Activated naive CD4-positive, alpha-beta T cell treated with Interleukin-2 at 50 U/mL for 16 hours (primary cell): ENCODE measurements at places on chromosomes 7 and 10.
A peak's percentile ranks its signal among the peaks of the same experiment; 100 is the strongest.

GRCh38 chr7:48168159-48168558 lies 3.1 kb upstream of the ABCA13 start:
- no peak for DNase-seq

- no peak for DNase-seq
Measured at GRCh38 chr7:74104702-74105101, 21.1 kb downstream of the LIMK1 start.

DNA sequence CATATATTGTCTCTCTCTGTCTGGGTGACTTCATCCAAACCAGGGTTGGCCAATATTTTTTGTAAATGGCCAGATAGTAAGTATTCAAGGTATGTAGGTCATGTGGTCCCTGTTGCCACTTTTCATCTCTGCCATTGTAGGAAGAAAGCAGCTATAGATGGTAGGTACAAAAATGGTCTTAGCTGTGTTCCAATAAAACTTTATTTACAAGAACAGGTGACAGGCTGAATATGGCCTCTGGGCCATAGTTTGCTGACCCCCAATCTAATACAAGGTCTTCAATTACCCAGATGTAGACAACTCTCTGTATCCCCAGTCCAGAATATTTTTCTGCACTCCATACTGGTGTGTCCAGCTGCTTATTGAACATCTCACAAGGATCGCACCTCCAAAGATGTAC lies 166.2 kb upstream of the FZD8 start:
- no peak for DNase-seq

DNA sequence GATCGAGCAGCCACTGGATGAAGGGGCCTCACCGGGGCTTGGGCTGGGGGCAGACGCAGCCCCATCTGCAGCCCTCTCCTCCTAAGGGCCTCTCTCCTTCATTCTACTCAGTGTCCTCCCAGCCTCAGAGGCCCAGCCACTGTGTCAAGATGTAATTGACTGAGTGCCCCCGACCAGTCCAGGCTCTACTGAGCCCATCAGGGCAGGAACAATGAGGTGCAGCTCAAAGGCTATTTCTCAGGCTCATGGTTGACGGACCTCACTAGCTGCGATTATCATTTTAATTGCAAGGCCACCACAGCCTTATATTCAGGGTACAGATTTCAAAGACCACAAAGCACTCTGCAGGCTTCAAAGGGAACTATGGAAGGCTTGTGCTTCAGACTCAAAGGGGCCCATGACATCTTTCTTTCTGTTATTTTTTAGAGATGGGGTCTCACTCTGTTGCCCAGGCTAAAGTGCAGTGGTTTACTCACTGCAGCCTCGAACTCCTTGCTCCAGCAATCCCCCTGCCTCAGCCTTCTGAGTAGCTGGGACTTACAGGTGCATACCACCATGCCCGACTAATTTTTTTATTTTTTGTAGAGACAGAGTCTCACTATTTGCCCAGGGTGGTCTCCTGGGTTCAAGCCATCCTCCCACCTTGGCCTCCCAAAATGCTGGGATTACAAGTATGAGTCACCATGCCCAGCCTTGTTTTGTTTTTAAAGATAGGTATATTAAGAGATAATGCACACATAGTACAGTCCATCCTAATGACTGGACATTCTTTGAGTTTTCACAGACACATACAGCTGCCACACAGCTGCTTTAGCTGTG lies 23.7 kb downstream of the SLC29A3 start:
- no peak for DNase-seq

- no peak for DNase-seq
Measured at GRCh38 chr10:77987671-77988255, 41.6 kb downstream of the POLR3A start.

DNA sequence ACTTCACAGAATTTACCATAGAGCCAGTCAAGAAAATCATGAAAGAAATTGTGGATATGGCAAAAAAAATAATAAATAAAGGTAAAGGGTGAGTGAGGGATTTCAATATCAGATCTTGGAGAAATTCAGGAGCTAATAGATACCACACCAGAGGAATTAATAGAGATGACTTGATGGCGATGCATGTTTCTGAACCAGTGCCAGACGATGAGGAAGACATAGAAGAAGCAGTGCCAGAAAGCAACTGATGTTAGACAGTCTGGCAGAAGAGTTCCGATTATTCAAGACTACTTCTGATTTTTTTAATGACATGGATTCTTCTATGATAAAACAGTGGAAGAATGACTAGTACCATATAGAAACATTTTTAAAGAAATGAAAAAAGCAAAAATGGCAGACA lies 314.7 kb downstream of the BICC1 start:
- DNase-seq = no peak

DNA sequence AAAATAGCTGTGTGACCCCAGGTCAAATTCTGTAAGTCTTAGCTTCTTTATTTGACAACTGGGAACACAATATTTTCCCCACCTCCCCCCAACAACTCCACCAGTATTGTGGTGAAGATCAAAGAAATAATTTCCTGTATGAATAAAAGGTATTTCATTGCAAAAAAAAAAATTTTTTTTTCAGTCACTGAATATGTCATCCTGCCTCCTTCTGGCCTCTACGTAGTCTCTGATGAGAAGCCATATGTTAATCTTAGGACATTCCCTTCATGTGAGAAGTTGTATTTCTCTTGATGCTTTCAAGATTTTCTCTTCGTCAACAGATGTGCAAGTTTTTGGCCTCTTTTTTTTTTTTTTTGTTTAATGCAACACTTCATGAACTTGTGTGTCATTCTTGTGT lies 33.0 kb downstream of the ZNF33A start:
- no peak for DNase-seq

GRCh38 chr7:155788616-155789000 lies 23.7 kb downstream of the SHH start:
- no peak for DNase-seq

GRCh38 chr10:71060476-71061426 lies 151.6 kb upstream of the UNC5B start:
- no peak for DNase-seq

DNA sequence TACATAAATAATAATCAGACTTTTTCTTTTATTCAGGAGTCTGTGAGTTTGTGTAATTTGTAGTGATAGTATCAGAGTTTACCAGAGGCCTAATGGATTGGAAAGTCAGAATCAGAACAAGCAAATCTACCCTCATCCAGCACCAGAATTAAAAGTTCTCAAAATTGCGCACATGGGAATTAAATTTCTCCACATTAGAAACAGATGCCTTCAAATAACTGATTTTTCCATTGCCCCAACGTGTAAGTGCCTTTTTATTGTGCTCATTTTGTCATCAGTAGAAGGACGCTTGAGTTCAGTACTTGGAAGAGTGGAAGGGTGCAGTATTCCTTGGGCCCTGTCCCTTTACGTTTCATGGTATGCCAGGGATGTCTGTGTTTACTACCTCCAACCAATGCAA lies 32.8 kb downstream of the BICC1 start:
- no peak for DNase-seq

GRCh38 chr7:12237007-12237406 lies 25.9 kb downstream of the TMEM106B start:
- DNase-seq = no peak

DNA sequence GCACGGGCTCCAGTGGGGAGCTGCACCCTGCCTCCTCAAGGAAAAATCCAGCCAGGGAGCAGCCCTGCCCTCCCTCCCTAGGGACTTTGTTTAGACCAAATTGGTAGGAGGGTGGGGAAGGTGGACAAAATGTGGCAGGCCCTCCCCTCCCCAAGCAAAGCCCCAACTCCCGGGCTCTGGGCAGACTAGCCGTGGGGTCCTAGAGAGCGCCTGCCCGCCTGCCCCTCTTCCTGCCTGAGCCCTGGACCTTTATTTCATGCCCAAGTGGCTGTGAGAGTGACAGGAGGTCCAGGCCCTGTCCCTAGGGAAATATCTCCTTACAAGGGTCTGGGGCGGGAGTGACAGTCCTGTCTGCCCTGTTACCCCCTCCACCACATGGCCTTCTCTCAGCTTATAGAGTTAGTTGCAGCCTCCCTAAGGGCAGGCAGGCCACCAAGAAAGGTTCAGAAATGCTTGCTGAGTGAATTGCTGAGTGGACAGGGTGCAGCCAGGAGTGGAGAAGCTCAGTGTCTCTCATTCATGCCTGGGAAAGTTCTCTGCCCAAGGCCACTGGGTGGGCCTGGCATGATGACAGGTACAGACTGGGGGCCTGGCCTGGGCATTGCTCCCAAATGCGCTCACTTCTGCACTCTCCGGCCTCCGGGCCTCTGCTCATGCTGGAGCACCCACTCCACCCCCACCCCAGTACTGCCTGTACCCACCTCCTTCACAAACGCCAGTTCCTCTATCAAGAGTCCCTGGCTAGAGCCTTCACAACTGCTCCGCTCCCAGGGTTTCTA lies 25.2 kb downstream of the DNAJB12 start:
- DNase-seq = no peak

DNA sequence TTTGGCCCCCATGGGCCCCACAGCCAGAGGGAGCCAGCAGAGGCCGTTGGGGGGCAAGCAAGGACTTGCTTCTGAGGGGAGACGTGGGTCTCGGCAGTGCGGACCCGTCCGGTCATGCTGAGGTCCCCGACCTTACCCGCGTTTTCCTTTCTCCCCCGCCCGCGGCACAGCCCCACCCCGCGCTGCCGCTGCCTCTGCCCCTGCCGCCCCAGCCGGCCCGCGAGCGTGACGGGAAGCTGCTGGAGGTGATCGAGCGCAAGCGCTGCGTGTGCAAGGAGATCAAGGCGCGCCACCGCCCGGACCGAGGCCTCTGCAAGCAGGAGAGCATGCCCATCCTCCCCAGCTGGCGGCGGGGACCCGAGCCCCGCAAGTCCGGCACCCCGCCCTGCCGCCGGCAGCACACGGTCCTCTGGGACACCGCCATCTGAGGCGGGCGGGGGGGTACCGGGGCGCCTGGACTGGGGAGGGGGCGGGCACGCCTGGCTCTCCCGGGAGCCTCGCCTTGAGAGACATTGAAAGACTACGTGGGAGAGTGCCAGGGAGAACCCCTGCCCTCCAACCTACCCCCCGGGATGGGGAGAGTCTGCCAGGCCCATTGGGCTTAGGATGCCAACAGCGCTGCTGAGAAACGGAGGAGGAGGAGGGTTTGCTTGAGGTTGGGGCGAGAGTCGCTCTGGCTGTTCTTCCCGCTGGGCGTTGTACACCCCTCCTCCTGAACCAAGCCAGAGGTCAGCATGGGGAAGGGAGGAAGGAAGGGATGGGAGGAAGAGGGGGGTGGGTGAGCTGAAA lies 9.9 kb downstream of the NYAP1 start:
- peak; percentile 61 for DNase-seq

GRCh38 chr10:62964026-62964425 lies 147.9 kb upstream of the EGR2 start:
- DNase-seq = no peak
